ENCODE measurements at places on chromosomes 2 and 18.

DNA sequence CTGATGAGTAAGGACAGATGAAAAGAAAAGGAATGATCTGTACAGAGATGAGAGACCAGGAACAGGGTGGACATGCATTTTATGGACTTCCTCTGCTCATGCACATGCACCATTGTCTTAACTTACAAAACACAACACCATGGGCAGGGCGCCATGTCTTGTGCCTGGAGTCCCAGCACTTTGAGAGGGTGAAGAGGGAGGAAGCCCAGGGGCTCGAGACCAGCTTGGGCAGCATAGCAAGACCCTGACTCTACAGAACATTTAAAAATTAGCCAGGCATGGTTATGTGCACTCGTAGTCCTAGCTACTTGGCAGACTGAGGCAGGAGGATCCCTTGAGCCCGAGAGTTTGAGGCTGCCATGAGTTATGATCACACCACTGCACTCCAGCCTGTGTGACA lies 86.9 kb downstream of the ZFP36L2 start:
- no peak for DNase-seq

GRCh38 chr2:158464426-158465281 lies 7.9 kb downstream of the PKP4 start:
- DNase-seq = peak; percentile 29

GRCh38 chr2:236856848-236857235 lies 228.8 kb upstream of the COPS8 start:
- DNase-seq = no peak

GRCh38 chr2:102520009-102520408 lies 47.0 kb downstream of the SLC9A4 start:
- DNase-seq = peak; percentile 72

GRCh38 chr18:5334456-5335075 lies 39.0 kb upstream of the ZBTB14 start:
- no peak for DNase-seq

GRCh38 chr18:12113999-12114646 lies 20.5 kb downstream of the ANKRD62 start:
- no peak for DNase-seq

GRCh38 chr2:19577723-19578122 lies 219.3 kb upstream of the OSR1 start:
- DNase-seq = no peak

DNA sequence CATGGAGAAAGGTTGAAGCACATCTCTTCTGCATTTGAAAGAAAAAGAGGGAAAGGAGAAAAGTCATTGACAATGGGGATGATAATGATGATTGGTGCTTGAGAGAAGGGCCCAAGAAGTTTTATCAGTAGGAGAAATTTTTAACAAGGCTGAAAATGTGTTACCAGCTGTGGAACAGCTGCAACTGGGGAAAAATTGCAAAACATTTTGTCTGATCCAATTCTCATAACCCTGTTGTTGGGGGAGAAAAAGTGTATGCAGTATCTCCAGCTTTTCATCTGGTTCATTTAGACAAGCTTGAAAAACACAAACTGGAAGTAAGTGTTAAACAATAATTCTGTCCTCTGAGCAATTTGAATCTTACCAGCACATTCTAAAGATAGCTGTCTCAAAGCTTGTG lies 92.7 kb downstream of the CSRNP3 start:
- no peak for DNase-seq

DNA sequence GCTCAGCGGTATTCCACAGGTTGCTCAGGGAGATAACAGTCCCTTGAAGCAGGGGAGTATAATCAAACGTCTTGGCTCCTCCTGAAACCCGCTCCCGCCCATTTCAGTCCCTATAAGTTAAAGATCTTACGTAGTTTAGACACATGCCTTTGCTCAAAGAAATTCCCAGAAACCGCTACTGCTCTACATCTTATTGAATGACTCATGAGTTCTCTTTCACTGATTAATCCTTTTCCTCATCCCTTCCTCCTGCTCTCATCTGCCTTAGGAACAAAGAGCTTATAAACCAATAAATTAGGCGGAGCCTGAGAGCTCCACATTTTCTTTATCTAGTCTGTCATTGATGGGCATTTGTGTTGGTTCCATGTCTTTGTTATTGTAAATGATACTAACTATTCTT lies 4.2 kb upstream of the SERPINB4 start:
- no peak for DNase-seq

- DNase-seq = no peak
These were observed 72.6 kb upstream of the STPG4 start for GRCh38 chr2:47227532-47228279.

DNA sequence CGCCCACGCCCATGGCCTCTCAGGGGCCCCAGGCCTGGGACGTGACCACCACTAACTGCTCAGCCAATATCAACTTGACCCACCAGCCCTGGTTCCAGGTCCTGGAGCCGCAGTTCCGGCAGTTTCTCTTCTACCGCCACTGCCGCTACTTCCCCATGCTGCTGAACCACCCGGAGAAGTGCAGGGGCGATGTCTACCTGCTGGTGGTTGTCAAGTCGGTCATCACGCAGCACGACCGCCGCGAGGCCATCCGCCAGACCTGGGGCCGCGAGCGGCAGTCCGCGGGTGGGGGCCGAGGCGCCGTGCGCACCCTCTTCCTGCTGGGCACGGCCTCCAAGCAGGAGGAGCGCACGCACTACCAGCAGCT lies 2.4 kb downstream of the B3GNT7 start:
- peak; percentile 2 for DNase-seq

- no peak for DNase-seq
These were observed 10.8 kb upstream of the CDCA7 start for GRCh38 chr2:173343921-173344320.

DNA sequence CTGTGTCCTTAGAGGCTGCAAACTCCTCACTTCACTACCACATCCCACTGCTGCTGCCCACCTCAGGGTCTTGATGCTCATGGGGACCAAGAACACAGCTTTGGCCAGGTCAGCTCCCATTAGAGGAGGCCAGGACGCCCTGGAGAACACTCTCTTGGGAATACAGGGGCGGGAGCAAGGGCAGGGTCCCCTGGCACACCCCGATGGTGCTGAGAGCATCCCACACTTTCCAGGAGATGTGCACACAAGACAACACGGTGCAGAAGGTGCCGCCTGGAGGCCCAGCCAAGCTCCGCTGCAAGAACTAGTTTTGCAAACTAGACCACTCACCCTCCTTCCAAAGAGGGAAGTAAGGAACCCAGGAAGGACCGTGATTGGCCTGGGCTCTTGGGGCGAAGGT lies 304.4 kb upstream of the SALL3 start:
- no peak for DNase-seq

DNA sequence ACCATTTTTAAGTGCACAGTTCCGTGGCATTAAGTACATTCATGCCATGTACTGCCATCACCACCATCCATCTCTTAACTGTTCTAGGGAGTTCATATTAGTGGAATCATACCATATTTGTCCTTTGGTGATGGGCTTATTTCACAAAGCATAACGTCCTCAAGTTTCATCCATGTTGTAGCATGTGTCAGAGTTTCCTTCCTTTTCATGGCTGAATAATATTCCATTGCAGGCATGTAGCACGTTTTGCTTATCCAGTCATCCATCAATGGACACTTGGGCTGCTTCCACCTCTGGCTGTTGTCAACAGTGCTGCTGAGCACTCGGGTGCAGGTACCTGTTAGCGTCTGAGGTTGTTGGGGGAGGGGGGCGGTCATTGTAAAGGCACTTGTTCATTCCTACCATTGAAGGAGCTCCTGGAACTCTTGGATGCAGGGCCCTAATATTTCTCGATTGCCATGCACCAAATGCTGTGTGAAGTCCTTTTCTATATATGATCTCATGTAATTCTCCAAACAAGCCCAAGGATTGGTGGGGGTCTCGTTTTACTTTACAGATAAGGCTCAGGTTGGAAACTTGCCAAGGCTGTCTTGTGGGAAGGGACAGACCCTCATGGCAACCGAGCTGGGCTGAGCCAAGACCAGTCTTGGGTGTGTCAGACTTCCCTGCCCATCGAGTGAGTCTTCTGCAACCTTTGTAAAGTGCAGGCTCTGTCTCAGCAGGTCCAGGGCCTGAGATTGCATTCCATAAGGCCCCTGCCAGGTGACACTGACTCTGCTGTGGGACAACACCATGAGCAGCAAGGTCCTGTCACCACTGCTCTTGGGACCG lies 42.9 kb upstream of the SH3RF3 start:
- DNase-seq = no peak

- DNase-seq = no peak
These were observed 51.3 kb downstream of the USP34 start for GRCh38 chr2:61419570-61419969.

GRCh38 chr2:120391911-120392665 lies 46.2 kb downstream of the INHBB start:
- no peak for DNase-seq

DNA sequence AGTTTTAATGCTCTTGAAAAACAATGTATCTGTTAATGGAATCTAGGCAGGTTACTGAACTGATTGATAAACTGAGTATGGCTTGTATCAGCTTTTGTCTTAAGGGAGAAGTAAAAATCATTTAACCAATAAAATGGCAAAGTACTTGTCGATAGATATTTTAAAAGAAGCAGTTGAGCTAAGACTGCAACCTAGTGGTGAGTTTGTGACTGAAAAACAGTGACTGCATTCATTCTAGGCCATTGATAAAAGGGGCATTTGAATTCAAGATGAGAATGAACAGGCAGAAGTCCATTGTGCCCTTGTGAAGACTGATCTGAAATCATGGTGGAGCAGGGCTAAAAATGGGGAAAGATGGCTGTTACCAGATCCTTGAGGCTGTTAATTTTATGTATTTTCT lies 59.4 kb upstream of the MSTN start:
- peak; percentile 25 for DNase-seq

DNA sequence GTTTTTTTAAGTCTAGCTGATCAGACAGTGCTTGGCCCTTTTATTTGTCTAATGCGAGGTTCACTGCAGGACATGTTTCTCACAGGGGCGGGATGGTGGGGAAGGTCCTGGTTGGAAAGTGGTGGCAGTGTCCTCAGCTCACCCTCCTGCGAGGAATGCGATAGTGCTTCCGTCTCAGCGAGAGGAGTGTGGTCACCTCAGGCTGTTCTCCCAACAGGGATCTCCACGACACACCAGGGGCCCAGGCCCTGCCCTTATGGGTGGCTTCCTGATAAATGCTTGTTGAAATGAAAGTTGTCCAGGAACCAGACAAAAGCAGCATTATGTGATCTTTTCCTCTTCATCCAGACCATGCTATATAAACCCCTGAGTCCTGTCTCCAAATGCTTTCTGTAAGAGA lies 70.1 kb downstream of the BOLA3 start:
- no peak for DNase-seq

DNA sequence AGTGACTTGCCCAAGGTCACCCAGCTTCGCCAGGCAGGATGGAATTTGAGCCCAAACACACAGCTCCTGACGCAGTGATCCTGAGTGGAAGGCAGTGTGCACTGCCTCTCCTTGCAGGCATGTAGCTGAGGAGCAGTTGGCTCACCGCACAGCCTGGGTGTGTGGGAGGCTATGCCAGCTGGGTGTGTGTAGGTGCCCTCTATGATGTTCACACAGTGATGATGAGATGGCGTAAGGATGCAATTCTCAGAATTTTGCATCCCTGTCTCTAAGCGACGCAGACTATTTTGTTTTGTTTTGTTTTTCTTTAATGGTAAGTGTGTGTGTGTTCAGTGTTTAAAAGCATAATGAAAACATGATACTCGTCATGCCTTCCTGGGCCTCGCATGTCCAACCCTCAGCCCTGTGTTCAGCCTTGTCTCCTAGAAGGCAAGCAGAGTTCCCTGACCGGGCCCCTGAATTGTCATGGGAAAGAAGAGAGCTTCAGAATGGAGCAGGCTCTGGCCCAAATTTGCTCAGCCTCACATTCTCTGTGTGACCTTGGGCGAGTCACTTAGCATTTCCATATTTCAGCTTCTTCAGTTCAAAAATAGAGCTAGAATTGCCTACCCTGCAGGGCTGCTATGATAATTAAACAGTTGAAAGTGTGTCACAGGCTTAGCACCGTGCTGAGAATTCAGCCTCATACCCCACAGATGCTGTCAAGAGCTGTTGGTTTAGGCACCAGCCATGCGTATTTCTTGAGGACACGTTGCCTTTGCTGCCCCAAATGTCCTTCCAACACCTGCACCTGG lies 603.6 kb upstream of the RAB6C start:
- no peak for DNase-seq

GRCh38 chr2:224915136-224915535 lies 127.1 kb downstream of the DOCK10 start:
- DNase-seq = no peak

- peak; percentile 67 for DNase-seq
These were observed 171.7 kb upstream of the MYCN start for GRCh38 chr2:15768615-15769014.

DNA sequence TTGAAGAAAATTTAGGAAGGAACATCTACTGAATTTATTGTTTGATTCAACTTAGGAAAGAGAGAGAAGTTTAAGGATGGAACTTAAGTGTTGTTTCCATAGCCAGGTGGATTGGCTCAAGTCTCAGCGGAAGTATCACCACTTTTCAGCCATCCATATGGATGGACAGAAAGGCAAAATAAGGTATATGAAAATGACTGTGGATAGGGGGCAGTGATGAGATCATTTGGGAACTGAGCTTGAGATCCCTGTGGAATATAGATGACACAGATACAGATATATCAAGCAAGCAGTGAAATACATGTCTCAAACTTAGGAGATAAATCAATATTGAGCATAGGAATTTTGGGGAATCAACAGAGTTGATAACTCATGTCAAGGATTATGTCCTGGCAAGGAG lies 1462.7 kb upstream of the NXPH2 start:
- DNase-seq = peak; percentile 3

DNA sequence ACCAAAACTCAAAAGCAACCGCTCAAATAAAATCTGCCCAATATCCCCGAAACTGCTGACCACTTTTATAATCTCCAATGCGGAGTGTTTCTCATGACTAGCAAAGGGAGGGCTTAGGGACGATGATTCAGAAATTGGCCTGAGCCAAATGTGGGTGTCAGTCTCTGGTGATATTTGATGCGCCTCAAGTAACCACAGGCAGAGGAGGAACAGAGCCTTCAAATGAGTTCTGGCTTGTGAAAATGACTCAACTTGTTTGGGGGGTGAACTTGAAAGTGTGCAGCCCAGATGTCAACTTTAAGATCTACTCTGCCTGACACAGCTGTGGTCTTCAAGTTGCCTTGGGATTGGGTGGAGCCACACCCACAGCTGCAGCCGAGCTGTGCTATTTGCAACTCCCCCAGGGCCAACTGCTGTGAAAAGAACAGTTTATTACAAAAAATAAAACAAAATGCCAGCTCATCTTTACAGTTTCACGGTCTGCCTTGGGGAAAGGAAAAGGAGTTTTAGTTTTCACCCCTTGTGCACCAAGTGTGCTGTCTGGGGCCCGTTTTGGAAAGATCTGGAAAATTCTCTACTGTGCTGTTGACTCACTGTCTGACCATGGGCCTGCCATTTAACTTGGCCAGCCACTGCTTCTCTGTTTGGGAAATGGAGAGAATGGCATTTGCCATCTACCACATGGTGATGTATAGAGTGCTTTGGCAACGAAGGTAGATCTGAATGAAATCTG lies 222.1 kb downstream of the MTX2 start:
- DNase-seq = peak; percentile 23

GRCh38 chr2:232659359-232659758 lies 26.0 kb downstream of the EFHD1 start:
- DNase-seq = no peak

DNA sequence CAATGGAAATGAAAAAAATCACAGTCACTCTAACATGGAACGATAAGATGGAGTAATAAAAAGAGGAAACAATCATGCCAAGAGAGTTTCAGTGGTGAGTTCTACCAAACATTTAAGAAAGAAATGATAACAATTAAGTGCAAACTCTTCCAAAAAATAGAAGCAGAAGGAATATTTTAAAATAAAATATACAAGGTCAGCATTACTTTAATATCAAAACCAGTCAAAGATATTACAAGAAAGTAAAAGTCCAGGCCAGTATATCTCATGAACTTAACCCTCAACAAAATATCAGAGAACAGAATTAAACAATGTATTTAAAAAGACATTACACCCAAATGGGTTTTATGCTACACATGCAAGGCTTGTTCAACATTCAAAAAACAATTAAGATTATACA lies 829.4 kb downstream of the TRIB2 start:
- DNase-seq = no peak
